Uterus (tissue), 4 donors: ENCODE measurements at places on chromosomes 7 and 10. TPM values are rescaled to one million over a fixed set of nuclear protein-coding genes. Genes with fewer than 3 reads are reported as not detected.

CALML3 gene
- not detected for total RNA-seq

XRCC2 gene
- 8.7 TPM for total RNA-seq

LRRTM3 gene
- 1.9 TPM for total RNA-seq

NUTM2A gene
- not detected for total RNA-seq

FEZF1 gene
- total RNA-seq: not detected

ADAP1 gene
- total RNA-seq: 5.3 TPM

FAM25G gene
- not detected for total RNA-seq

LEP gene
- not detected for total RNA-seq

HOXA7 gene
- 8.4 TPM for total RNA-seq

THSD7A gene
- total RNA-seq: 36.4 TPM

HOXA11 gene
- total RNA-seq: 52.0 TPM

SLC26A3 gene
- total RNA-seq: 0.29 TPM

KAZALD1 gene
- 0.26 TPM for total RNA-seq

MBL2 gene
- not detected for total RNA-seq

LRRC18 gene
- total RNA-seq: not detected

FGFR2 gene
- total RNA-seq: 157 TPM

CPEB3 gene
- total RNA-seq: 3.2 TPM

PNLIPRP3 gene
- 0.07 TPM for total RNA-seq

FAM131B gene
- 5.7 TPM for total RNA-seq

RBAK gene
- 2.1 TPM for total RNA-seq

AEBP1 gene
- 263 TPM for total RNA-seq

NKX1-2 gene
- total RNA-seq: not detected

SPAM1 gene
- not detected for total RNA-seq

VWA2 gene
- total RNA-seq: not detected

TLX1 gene
- total RNA-seq: not detected

CPA4 gene
- total RNA-seq: not detected

CACNA2D1 gene
- 47.4 TPM for total RNA-seq

PRLHR gene
- 1.8 TPM for total RNA-seq

NKX2-3 gene
- total RNA-seq: not detected

ADAM22 gene
- 19.8 TPM for total RNA-seq

TTYH3 gene
- 47.2 TPM for total RNA-seq
